ENCODE measurements at places on chromosomes 5 and 9.

- DNase-seq, result no peak
Observed at GRCh38 chr5:109049565-109049964, 301.9 kb downstream of the FER start.

GRCh38 chr5:39411985-39412384, 12.8 kb downstream of the DAB2 start:
- no peak for DNase-seq

DNA sequence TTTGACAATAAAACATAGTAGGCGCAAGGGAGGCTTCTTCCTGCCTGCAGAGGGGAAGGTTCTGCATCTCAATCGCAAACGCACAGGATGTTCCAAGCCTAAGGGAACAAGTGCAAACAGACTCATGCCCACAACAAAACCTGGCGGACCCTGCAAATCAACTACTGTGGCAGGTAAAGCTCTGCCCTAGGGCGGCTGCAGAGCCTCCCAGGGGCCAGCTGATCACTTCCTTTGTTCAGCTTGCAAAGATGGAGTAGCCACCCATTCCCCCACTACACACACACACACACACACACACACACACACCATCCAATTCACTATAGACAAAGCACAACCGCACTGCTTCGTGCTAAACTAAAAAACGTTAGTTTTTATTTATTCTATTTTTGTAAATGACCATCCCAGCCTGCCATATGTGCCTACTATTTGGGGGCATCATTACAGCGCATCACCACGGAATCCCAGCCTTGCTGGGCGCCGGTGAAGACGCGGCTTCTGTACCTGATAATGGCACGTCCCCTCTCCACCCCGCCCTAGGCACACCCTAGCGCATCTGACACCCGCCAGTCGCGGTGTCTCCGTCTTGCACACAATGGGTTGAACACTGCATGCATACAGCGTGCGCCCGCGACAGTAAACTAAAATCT, 57.6 kb downstream of the DPYSL3 start:
- DNase-seq, result peak; percentile 40

DNA sequence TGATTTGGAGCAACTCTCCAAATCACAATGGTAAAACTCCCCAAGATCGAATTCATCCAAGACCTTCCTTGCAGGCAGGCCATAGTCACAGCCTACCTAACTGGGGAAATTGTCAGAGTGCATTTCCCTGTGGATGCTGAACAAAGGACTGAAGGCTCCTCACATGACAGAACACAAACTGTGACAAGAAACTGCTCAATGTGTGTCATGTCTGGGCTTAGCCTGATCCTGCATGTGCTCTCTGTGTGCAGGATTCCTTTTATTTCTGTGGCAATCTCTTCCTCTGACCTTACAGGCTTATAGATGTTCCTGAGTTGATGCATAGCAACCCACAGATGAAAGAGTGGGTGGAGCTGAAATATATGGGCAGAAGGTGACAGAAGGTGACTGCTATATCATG, 465.8 kb downstream of the ICE1 start:
- DNase-seq, result no peak

GRCh38 chr9:125878164-125878631, 131.0 kb downstream of the PBX3 start:
- DNase-seq, result no peak

DNA sequence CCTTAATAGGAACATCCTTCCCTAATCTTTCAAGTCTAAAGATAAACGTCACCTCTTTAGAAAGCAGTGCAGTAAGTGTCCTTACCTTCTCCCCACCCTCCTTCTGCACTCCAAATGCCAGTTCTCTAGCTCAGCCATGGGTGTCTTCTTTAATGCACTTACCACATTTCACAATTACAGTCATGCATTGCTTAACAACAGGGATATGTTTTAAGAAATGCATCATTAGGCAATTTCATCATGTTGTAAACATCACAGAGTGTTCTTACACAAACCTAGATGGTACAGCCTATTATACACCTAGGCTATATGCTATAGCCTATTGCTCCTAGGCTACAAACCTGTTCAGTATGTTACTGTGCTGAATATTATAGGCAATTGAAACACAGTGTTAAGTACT, 91.2 kb downstream of the RFX3 start:
- DNase-seq, result no peak

DNA sequence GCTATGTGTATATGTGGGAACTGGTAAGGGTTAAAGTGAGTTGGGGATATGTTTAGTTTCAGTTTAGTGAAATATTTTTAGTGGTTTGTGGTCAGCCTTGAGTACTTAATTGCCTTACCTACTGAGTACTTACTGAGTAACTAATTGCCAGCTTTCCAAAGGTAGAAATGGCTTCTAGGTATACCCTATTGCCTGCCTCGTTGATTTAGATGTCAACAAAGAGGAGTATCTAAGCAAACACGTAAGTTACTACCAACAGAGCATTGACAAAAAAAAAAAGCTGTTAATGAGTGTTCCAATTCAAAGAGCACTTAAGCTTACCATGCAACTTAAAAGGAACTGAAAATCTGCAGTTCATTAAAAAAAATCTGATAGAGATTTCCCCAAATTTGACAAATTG, 8.8 kb downstream of the ATP10B start:
- DNase-seq, result peak; percentile 51

DNA sequence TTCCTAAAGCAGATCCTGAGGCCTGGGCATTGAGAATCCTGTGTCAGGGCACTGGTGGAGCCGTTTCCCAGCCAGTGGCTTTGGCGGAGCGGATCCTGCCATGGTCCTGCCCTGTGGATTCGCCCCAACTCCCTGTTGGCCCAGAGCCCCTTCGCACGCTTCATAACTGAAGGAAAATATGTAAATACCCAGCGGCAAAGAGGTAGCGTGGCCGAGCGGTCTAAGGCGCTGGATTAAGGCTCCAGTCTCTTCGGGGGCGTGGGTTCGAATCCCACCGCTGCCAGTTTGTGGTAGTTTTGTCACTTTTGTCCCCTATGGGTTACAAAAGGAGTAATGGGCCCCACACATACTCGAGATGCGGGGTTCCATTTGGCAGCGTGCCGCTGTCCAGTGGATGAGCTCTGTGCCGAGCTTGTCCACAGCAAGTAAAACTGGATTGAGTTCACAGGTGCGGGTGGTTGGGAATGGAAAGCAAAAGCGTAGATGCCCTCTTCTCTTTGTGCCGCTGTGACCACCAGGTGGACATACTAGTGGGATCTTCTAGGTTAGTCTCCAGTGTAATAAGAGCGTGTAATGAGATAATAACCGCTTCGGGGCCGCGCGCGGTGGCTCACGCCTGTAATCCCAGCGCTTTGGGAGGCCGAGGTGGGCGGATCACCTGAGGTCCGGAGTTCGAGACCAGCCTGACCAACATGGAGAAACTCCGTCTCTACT, 17.3 kb downstream of the TRIM7 start:
- no peak for DNase-seq

DNA sequence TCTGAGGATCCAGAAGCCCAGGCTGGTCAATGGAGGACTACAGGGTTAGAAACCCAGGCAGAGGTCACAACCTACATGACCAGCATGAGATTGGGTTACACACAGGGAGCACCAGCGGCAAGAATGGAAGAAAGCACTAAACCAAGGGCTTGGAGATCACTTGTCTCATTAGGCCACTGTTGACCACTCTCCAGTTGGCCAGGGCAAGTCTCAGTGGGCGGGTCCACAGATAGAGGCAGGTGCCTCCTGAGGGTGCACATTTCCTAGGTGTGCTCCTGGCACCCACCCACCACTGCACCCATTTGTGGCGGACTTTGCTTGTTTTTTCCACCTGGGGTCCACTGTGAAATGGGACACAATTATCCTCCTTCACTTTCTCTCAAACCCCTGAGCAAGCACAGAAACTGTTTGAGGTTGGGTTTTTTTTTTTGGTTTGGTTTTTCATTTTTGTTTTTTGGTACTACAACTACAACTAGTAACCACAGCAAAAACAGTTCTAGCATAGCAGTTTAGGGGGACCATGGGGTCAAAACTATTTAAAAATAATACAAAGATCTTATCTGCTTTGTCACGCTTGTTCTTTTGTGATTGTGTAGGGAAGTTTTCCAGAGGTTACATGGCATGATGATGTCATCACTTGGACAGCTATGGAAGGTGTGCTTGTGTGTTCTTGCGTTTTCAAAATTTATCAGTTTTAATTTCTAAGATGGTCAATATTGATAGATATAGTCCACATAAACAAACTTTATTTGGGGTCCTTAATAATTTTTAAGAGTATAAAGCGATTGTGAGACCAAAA, 6.1 kb downstream of the NPR2 start:
- DNase-seq, result no peak

DNA sequence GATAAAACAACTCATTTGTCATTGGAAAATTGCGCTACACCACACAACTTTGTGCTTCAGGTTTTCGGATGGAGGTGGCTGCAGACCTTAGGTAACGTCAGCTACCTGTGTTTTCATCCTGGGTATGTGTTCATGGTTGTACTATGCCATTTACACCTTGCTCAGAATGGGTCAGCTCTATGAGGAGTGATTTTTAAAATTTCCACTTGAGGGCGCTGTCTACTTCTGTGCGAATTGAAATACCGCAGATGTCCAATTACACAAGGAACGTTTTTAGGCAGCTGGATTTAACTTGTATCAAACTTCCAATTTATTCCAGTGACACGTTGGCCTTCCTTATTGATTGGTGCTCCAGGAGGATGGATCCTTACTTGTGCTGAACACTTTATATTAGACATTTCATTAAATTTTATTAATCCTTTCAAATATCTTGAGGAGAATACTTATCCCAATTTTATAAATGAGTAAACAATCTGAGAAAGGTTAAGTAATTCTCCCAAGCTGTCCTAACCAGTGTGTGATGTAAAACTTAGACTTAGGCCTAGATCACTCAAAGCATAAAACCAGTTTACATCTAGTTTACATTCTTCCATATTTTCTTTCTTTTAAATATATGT, 23.4 kb downstream of the DMRTA1 start:
- DNase-seq, result peak; percentile 46

DNA sequence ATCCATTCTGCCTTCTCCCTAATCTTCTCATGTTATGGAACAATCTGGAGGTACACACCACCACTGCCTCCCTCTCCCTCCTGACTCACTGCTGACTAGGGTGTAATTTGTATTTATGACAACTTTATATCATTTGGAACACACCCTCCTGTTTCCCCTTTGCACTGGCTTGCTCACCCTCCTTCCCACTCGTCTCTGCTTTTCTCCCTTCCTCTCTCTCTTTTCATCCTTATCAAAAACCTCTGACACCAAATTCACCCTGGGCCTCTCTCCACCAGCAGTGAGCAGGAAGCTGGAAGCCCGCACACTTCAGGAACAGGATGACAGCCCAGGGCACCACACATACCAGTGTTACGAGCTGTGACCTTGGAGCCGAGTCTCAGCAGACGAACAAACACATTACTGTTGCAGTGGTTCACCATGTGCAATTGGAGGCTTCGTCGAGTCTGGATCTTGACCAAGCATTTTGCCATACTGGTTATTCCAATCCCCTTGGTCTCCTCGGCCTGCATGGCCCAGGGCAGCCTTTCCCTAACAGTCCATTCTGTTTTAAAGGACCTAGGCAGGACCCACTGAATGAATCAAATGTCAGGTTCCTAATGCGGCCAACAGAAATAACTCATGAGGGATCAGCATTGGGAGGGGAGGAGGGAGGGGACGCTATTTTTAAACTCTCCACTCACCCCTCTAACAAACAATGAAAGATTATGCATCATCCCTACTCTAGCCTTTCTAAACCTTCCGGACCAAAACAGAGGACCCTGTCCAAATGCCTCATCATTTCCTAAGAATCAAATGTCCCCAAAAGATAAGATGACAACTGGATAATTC, 203.9 kb upstream of the RASEF start:
- DNase-seq, result no peak

GRCh38 chr9:75615284-75615683, 275.2 kb upstream of the PCSK5 start:
- peak; percentile 91 for DNase-seq

All from NCI-H1105 treated with DMSO at 0.1 percent for 48 hours (cell line).